ENCODE measurements at places on chromosomes 1 and 21. TPM values are rescaled to one million over a fixed set of nuclear protein-coding genes. Genes with fewer than 3 reads are reported as not detected.
A peak's percentile ranks its signal among the peaks of the same experiment; 100 is the strongest.

Gene SFN
- total RNA-seq, result 1.5 TPM

GRCh38 chr1:39478126-39478915 lies 13.1 kb upstream of the BMP8A start:
- no peak for DNase-seq

GRCh38 chr1:201562257-201562656 lies 23.3 kb downstream of the NAV1 start:
- no peak for DNase-seq

GRCh38 chr1:154970631-154971340 lies at the start of gene SHC1:
Gene SHC1, minus strand, starts transcription at chr1:154970747. Its CDS starts 221 bp downstream, at chr1:154970526.
- peak; percentile 64 for DNase-seq

GRCh38 chr21:37223804-37224345 lies 43.3 kb downstream of the VPS26C start:
- DNase-seq, result no peak

DNA sequence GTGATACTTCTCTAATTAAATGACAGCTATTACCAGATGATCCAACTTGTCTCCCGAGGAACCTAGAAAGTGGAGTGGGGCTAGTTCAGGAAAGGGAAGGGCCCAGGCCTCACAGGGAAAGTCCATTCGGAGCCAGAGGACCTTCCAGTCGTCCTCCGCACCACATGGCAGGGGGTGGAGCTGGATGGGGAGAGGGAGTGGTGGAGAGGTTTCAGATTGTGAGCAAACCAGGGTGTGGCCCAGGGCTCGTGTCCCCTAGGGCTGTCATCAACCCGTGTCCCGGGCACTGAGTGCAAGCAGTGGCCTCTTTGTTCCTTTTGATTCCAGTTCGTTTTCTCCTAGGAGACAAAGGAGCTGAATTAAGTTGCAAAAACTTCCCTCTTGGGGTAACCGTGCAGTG lies 114.9 kb downstream of the HUNK start:
- no peak for DNase-seq
